ENCODE measurements at places on chromosomes 13 and 19. TPM values are rescaled to one million over a fixed set of nuclear protein-coding genes. Genes with fewer than 3 reads are reported as not detected.

FPR1 gene
- 0.46 TPM for total RNA-seq

GRCh38 chr13:25347151-25347550, 24.6 kb upstream of the ATP8A2 start:
- no peaks in the 10 kb centered on the region for H3K36me3 ChIP-seq
- no peak overlapping the region for H3K4me3 ChIP-seq
- no peak overlapping the region for H3K27ac ChIP-seq
- H3K27me3 ChIP-seq = peaks cover 10% of the 10 kb centered on the region
- DNase-seq = no peak
- no peaks in the 10 kb centered on the region for H3K4me1 ChIP-seq

- H3K4me3 ChIP-seq = peak overlapping the region; percentile 39
- H3K36me3 ChIP-seq = no peaks in the 10 kb centered on the region
- no peaks in the 10 kb centered on the region for H3K27me3 ChIP-seq
- peaks cover 35% of the 10 kb centered on the region for H3K4me1 ChIP-seq
- peak; percentile 77 for DNase-seq
- H3K27ac ChIP-seq = 0 out of 2 replicates have a peak overlapping the region, but pooled peaks have one; percentile 27
These were observed 13.1 kb downstream of the IRS2 start for GRCh38 chr13:109773276-109773675.

TMEM190 gene
- not detected for total RNA-seq

DNA sequence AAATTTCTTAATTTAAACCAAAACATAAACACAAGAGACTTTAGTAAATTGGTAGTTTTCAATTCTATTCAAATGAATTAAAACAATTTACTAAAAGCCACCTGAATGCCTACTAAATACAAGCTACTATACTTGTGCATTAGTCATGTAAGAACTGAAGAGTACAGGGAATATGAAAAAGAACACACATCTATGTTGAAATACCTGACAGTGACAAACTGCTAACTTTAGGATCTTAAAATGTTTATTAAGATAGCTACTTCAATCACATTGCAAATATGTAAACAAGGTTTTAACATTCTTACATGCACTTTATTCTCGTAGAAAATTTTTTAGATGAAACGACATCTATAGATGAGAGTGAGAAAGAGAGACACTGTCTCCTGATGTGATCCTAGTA, 4.1 kb downstream of the SPRYD7 start:
- no peak overlapping the region for H3K27ac ChIP-seq
- no peaks in the 10 kb centered on the region for H3K36me3 ChIP-seq
- peaks cover 15% of the 10 kb centered on the region for H3K4me1 ChIP-seq
- H3K4me3 ChIP-seq = no peak overlapping the region

- DNase-seq = peak; percentile 100
- peaks cover 35% of the 10 kb centered on the region for H3K4me1 ChIP-seq
- H3K36me3 ChIP-seq = peaks cover 2% of the 10 kb centered on the region
- no peaks in the 10 kb centered on the region for H3K27me3 ChIP-seq
- H3K27ac ChIP-seq = peak within 1 kb of the TSS; percentile 88
These were observed at the start of gene MYADM for GRCh38 chr19:53867225-53868090. Gene MYADM, plus strand, starts transcription at chr19:53867883. Its CDS starts 5,647 bp downstream, at chr19:53873530.

STARD13 gene
- total RNA-seq = 24.3 TPM

DNA sequence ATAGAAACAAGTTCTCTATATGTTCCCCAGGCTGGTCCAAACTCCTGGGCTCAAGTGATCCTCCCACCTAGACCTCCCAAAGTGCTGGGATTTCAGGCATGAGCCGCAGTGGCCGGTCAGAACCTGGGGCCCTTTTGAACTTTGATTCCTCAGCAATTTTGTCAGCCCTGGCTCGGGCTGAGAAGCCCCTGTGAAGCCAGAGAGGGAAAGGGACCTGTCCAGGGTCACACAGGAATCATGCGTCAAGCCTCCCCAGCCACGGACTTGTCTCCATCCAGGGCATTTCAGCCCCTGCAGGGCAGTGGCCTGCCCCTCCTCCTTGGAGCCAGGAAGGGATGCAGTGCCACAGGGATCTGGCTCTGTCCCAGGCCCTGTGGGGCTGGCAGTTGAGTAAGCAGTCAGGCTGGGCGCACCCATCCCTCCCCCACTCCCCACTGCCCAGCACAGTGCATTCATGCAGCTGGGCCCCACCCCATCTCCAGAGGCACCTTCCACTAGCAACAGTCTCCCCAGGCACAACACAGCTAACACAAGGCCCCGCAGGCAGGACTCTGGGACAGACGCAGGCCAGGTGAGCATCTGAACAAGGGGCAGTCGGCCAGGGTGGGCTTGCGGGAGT, at the start of gene CAPS:
CAPS (plus strand) TSS at position 516 of the 619 bp plus-strand sequence. CDS start 153 bp downstream, outside the sequence.
- H3K4me1 ChIP-seq = peaks cover 28% of the 10 kb centered on the region
- H3K4me3 ChIP-seq = peak within 1 kb of the TSS; percentile 58
- DNase-seq = peak; percentile 97
- peaks cover 24% of the 10 kb centered on the region for H3K36me3 ChIP-seq
- peak within 1 kb of the TSS; percentile 84 for H3K27ac ChIP-seq

SDHAF1 gene
- 38.1 TPM for total RNA-seq

F10 gene
- total RNA-seq = not detected

DNA sequence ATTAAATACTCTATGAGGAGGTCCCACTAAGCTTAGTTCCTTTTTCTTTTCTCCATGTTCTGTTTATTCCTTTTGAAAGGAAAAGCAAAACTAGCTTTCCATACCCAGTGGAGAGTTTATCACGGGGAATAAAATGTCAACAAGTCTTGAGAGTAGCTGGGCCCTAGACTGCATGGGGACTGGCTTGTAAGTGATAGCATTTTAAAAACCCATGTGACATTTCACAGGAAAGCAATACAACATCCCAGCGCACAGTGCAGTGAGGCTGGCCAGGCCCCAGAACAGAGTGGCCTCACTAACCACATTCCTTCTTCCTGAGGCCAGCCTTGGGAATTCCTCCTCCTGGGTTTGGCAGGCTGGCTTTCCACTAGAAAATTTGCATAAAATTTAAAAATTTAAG, 149.8 kb downstream of the DLEU7 start:
- DNase-seq = no peak
- no peaks in the 10 kb centered on the region for H3K36me3 ChIP-seq
- H3K27ac ChIP-seq = no peak overlapping the region

KRTDAP gene
- total RNA-seq = not detected

DNA sequence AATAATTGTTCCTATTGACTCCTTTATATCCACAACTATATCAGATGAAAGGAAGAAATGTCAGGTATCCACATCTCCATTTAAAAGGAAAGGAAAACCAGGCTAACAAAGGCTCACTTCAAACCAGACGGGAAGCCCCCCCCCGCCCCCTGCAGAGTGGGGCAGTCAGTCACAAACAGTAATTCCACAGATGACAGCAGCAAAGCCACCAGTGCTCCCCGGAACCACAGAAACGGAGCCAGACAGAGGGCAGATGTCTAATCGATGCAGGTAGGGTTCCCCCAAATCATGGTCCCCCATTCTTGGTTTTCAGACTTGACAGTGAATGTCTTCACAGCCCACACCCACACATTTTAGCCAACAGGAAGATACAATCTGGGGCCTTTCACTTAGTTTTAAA, 100.8 kb downstream of the STK24 start:
- H3K27ac ChIP-seq = peak overlapping the region; percentile 96
- peaks cover 21% of the 10 kb centered on the region for H3K36me3 ChIP-seq
- no peaks in the 10 kb centered on the region for H3K27me3 ChIP-seq
- H3K4me3 ChIP-seq = 0 out of 2 replicates have a peak overlapping the region, but pooled peaks have one; percentile 24
- DNase-seq = no peak
- H3K4me1 ChIP-seq = peaks cover 32% of the 10 kb centered on the region

MEIS3 gene
- 1.3 TPM for total RNA-seq

- DNase-seq = peak; percentile 85
- H3K27me3 ChIP-seq = no peaks in the 10 kb centered on the region
- no peak overlapping the region for H3K27ac ChIP-seq
- H3K4me1 ChIP-seq = no peaks in the 10 kb centered on the region
- 0 out of 2 replicates have a peak, but pooled peaks cover 2% of the 10 kb centered on the region for H3K36me3 ChIP-seq
These were observed 16.1 kb upstream of the USP29 start for GRCh38 chr19:57103573-57104277.

GRCh38 chr13:23883255-23883654, 5.9 kb downstream of the MIPEP start:
- H3K4me3 ChIP-seq = no peak overlapping the region
- no peak overlapping the region for H3K27ac ChIP-seq
- H3K4me1 ChIP-seq = no peaks in the 10 kb centered on the region
- H3K27me3 ChIP-seq = no peaks in the 10 kb centered on the region

DNA sequence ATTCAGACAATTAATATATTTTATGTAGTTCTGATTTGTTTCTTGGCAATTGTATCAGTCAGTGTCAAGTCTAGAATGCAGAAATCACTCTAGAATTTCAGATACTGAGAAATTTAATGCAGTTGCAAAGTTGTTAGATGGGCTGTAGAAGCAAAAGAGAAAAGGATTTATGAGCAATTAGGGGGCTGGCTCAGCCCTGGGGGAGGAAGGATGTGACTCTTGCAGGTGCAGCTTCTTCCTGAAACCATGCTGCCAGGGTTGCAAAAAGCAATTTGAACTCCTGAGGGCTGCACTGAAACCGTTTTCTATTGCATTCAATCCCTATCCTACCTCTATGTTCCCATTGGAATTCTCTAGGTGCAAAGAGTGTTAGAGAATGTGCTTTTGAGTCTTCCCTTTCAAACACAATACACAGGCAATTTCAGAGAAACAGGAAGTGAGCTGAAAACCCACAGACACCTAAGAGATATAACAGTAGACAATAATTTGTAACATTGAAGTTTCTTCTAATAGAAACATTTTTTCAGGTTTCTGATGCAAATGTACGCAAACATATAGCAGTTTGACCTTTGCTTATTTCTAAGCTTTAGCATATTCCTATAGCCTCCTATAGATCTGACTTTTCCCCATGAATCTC, 814.7 kb upstream of the ATXN8OS start:
- H3K4me1 ChIP-seq = no peaks in the 10 kb centered on the region
- no peak for DNase-seq
- H3K27ac ChIP-seq = no peak overlapping the region
- H3K27me3 ChIP-seq = no peaks in the 10 kb centered on the region
- no peak overlapping the region for H3K4me3 ChIP-seq

Data from PC-3 (cell line).